Stimulated activated CD8-positive, alpha-beta memory T cell treated with anti-CD3 and anti-CD28 coated beads, Interleukin-4, amount 100 ng/mL, for 1 hour (primary cell): ENCODE measurements at places on chromosomes 12 and 14.

GRCh38 chr14:76773188-76773885 lies 12.1 kb downstream of the VASH1 start:
- DNase-seq: no peak

DNA sequence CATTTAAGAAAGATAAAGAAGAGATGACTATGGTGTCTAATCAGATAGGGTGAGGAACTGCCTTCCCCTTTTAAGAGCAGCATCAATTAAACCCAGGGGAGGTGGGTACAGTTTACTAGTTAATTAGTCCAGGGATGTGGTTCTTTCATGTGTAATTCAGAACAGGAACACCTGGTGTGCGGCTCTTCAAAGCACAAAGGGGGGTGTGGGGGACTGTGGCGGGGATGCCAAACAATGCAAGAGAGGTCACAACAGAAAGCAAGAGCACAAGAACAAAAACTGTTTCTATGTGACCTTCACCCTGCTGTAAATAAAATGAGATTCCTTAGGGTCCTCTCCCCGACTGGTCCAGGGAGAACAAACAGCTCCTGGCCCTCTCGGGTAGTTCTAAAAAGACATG lies 183.9 kb upstream of the SOX5 start:
- no peak for DNase-seq

DNA sequence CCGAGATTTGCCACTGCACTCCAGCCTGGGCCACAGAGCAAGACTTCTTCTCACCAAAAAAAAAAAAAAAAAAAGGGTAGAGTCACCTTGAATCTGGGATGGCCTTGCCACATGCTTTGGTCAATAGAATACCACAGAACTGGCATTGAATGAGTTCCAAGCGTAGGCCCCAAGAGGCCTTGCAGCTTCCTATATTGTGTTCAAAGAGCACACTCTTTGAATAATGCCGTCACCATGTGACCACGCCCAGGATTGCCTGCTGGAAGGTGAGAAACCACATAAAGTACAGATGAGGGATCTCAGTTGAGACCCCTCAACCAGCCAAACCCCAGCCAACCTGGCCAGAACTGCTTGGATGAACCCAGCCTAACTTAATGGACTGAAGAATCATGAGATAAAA lies 239.2 kb upstream of the AMIGO2 start:
- no peak for DNase-seq

DNA sequence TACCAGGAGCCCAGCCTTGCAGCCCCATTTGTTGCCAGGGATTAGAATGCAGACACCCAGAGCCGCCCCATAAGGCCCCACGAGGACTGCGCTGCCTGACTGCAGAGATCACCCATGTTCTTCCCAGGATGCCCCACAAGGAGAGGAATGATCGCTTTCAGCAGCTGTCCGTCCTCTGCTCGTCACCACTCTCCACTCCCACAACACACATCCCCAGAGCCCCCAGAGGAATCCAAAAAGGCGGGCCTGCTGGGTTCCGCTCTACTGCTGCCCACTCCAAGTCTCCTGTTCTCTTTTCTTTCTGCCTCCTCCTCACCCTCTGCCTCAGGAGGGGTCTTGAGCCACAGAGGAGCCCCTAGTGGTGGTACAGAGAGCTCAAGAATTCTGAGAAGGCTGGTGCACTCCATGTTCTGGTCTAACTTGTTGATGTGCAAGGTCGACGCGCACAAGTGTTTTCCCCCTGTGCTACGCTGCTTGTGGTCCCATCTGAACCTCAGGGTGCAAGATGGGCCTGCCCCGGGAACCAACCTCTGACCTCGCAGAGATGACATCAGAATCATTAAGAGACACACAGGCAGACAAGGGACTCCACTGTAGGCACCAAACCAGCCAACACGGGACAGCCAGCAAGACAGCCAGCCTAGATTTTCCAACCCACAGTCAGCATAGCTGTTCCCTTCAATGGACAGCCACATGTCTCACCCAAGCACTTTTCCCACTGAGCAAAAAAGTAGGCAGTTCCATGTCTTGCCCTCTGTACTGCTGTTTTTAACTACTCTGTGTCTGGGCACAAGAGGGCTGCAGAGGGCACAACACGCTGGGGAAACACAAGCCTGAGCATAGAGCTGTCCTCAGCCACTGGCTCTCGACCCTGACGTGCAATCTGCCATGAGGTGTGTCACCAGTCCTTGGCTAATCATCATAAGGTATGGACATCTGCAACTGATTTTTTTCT lies 29.9 kb downstream of the PXN start:
- no peak for DNase-seq

GRCh38 chr12:105453316-105453715 lies 122.8 kb downstream of the C12orf75 start:
- DNase-seq: no peak

- DNase-seq: no peak
Measured at GRCh38 chr12:107233551-107233950, 140.2 kb upstream of the CRY1 start.

DNA sequence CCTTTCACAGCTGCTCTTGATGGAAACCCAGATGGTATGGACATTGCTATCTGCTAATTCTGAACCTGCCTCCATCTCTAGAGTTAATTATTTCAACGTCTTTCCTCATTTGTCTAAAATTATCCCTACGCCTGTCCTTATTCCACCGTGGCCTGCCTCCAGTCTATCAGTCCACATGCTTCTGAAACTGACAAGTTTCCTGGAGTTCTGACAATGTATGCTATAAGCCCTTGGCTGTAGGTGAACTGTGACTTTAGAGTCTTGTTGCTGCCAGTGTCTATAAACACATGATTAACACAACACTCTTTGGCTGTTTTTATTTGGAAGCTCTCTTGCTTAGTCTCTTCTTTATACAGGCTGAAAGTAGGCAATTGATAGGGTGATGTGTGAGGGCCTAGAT lies 1052.9 kb downstream of the TMTC2 start:
- DNase-seq: no peak

DNA sequence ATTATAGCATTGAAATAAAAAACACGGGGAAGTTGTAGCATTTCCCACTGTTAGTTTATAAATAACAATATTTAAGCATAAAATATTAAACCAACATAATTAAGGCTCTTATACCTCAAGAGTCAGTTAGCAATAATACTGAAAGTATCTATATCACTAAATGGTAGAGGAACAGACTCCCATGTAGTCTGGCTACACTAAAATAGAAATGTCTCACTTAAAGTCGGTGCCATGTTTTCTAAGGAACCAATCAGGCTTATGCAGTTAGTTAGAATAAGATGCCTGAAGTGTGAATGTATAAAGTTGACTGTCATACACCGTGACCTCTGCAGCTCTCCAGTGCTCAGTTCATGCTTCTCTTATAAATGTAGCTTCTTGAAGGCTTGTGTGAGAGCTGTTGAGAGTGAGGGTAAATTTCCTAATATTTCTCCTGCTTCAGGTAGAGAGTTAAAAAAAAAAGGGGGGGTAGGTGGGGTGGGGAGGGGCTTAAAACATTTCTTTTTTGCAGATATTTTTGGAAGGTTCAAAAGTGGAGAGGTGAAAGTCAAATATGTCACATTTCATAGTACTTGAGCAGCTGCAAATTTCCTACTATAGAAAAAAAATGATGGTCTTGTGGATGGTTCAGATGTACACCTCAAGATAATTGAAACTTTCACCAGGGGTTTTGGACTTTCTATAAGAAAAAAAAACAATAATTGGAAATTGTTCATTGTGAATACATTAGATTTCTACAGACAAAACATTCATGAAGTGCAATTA lies 64.5 kb downstream of the PTCSC3 start:
- DNase-seq: no peak

GRCh38 chr12:99522456-99522855 lies 125.1 kb upstream of the GARIN6 start:
- no peak for DNase-seq

GRCh38 chr12:3307389-3307788 lies 183.6 kb upstream of the PRMT8 start:
- no peak for DNase-seq
